AML-193 (cell line): ENCODE measurements at places on chromosomes 7 and 10.

DNA sequence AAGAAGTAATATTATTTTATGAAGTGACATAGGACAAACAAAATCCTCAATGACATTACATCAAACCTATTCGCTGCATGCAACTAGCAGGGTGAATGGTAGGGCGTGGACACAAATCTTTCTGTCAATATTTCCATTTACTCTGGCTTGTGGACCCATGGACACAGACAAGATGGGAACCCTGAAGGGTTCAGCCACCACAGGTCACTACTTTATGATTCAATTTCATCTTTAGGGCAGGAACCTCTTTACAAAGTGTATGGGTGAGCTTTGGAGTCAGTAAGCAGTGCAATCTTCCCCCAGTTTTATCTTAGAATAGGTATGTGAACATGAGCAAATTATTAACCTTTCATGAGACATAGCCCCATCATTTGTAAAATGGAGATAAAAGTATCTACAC lies 982.4 kb upstream of the LRRTM3 start:
- no peak for DNase-seq

DNA sequence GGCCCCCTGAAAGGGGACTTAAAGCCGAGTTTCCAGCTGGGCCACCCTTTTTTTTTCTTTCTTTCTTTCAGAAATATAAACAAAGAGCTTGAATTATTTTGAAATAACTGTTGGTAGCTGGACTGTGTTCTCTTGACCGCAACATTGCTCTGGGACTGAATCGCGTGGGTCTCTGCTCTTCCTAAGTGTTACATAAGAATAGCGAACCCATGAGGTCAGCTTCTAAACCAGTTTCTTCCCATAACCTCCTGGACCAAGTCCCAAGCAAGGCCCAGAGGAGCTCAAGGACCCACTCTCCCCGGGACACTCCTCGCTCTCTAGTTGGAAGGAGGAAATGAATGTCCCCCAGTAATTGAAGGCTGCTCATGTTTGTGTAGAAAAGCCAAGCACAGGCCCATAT lies 91.1 kb downstream of the CXCL12 start:
- DNase-seq: no peak

DNA sequence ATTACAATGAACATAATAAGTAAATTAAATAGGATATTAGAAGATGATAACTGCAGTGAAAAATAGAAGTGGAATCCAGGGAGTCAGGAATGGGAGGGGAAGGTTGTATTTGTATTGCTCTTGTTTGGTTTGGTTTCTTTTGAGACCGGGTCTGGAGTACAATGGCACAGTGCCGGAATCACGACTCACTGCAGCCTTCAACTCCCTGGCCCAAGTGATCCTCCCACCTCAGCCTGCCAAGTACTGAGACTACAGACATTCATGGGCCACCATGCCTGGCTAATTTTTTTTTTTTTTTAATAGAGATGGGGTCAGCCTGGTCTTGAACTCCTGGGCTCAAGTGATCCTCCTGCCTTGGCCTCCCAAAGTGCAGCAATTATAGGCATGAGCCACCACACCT lies 59.9 kb upstream of the LRRC4 start:
- no peak for DNase-seq

- DNase-seq: no peak
Measured at GRCh38 chr7:87511510-87511909, 36.0 kb upstream of the ABCB4 start.

GRCh38 chr7:79272938-79273337 lies 180.5 kb downstream of the MAGI2 start:
- DNase-seq: no peak

DNA sequence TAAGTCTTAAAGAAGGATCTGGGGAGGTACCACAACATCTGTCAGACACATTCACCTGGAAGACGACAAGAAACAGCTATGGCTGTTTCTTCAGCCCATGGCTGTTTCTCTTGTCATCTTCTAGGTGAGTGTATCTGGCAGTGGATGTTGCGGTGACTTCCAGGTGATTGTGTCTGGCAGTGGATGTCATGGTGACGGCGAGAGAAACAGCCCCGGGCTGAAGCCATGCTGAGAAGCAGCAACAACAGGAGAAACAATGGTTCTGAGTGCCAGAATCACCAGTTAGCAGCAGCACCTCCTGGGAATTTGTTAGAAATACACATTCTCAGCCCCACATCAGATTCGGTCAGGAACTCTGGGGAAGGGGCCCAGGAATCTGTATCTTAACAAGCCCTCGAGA lies 68.6 kb upstream of the SYPL1 start:
- DNase-seq: no peak

DNA sequence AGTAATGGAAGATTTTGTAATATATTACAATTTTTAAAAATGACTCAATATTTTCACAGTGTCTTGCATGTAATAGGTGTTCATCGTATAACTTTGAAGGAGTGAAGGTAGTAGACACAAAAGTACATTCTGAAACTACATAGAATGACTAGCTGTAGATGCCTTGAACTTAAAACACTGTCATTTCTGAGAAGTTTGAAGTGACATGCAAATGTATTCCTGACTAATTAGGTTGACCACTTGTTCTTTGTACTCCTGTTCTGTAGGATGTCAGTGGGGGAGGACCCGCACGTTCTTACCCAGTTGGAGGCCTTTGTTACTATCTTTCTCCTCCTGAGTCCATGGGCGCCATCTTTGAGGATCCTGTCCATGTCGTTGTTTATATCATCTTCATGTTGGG lies 31.2 kb downstream of the SEC61A2 start:
- DNase-seq: no peak

GRCh38 chr10:77400033-77400432 lies 237.6 kb downstream of the KCNMA1 start:
- DNase-seq: no peak

GRCh38 chr10:132878091-132878729 lies 64.2 kb downstream of the CFAP46 start:
- DNase-seq: no peak

DNA sequence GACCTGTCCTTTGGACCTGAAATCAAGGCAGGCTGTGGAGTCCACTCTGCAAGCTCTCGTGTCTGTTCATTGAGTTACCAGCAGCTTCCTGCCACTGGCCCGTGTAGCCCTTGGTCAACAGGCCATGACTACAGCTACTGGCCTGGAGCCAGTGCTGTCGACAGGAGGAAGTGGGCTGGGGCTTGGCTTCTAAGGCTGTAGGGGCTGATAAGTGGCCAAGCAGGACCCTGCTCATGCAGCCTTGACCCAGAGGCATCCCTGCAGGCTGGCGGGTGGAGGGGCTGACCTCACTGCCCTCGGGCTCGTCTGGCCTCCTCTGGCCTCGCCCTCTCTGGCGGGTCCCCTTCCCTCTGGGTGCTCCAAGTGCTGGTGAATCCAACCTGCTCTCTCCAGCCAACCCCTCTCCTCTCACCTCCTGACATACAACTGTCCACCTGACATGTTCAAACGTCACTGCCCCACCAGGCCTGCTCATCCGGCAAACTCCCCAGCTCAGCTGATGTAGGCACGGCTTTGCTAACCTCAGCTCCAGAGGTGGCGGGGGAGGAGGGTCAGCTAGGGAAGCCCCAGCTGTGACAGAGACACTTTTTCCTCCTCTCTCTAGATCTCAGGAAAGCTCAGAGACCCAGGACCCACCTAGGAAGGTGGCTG lies 188.6 kb upstream of the LYZL2 start:
- peak; percentile 48 for DNase-seq

- peak; percentile 33 for DNase-seq
Measured at GRCh38 chr10:95697429-95697828, 3.7 kb upstream of the TCTN3 start.

DNA sequence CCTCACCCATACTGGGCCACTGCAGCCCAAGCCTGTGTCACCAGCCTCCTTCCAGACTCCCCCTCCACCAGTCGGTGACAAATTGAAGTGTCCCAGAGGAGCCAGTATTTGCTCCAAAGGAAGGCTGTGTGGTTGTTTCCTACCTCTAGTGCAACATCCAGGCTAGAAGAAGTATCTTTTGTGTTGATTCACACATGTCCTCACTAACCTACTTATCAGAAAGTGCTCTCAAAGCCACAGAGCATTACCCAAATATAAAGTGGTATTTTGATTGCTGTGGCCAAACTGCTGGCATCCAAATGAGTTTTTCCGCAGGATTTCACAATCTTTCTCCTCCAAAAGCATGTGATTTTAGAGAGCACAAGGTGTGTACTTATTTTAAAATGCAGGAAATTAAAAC lies 134.8 kb downstream of the CUL2 start:
- no peak for DNase-seq

DNA sequence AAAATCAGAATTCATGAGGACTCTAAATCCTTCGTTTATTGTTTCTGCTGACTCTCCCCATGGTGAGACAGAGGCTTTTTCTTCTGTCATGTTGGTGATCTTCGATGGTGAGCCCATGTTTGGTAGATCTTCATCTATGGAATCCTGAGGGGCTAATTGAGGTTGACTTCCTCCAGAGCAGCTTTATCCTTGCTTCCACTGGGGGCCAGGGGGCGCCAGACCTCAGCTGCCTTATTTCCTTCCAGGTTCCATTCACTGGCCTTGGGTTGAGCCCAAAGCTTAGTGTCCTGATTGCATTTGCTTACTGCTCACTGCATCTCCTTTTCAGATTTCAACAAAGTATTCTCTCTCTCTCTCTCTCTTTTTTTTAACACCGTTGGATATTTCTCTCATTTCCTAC lies 80.7 kb downstream of the GCC1 start:
- DNase-seq: peak; percentile 4

DNA sequence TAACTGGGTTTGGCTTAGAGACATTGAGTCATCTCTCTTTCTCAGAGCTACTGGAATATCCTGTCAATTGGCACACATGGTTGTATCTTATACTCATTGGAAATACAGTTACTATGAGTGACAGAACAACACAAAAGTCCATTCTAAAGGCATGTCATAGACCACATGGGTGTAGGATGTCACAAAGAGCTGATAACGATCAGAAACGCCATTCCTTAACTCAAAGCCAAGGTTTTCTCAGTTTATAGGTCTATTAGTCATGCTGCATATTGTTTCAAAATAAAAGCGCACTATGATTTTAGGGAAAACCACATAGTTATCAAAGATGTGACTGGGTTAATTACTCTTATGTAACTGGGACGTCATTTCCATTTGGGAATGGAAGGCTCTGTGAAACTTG lies 147.2 kb upstream of the FAM171A1 start:
- no peak for DNase-seq

- DNase-seq: no peak
Measured at GRCh38 chr7:35285799-35286198, 31.9 kb upstream of the TBX20 start.

GRCh38 chr7:105760551-105761447 lies 115.6 kb downstream of the ATXN7L1 start:
- DNase-seq: no peak

DNA sequence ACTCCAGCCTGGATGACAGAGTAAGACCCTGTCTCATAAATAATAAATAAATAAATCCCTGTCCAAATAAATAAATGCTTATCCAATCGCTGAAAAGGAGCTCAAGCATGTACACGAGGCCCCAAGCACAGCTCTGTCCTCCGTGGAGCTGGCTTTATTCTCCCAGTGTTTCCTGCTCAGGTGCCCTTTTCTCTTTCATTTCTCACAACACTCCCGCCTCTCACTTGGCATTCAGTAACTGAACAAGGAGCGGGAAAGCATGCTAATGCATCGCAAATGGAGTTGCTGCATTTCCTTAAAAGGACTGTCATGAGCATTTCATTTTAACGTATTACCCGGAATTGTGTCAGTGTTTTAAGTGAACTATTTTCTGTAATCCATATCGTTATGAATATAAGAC lies 210.9 kb upstream of the C7orf33 start:
- no peak for DNase-seq

DNA sequence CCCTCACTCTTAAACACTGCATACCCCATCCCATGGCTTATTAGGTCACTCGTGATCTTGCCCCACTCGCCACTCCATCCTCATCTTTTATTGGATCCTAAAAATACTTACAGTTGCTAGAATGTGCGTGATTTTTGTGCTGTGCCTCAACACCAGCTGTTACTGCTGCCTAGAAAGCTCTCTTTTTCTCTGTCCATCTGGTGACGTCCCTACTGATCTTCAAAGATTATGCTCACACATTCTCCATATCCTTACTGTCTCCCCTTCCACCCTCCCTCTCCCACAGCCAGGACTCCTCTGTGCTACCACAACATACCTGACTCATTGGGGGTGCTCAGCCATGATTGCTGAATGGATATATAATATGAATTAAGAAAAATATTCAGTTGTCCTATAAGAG lies 42.0 kb downstream of the CDK6 start:
- no peak for DNase-seq

GRCh38 chr7:49766966-49767365 lies 6.5 kb upstream of the VWC2 start:
- DNase-seq: no peak

GRCh38 chr7:3087243-3087755 lies 43.6 kb upstream of the CARD11 start:
- DNase-seq: no peak

GRCh38 chr7:92944633-92945032 lies 108.3 kb upstream of the CDK6 start:
- no peak for DNase-seq

- no peak for DNase-seq
Measured at GRCh38 chr7:2452074-2452507, 24.1 kb downstream of the GRIFIN start.

DNA sequence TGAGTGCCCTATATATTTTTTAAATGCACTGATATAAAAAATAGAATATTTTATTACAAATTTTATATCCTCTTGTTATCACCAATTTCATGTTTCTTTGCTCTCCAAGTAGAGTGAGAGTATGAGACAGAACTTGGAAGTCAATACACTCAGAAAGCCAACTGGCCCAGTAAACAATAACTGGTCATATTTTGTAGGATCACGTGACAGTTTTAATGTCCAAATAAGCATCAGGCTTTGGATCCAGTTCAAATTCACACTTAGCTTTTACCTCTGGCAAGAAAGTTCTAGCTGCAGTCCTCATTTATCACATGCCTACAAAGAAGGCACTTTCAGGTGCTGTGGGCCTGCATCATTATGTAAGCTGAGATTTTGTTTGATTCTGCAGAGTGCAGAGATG lies 21.6 kb upstream of the TPK1 start:
- DNase-seq: no peak

GRCh38 chr10:77969114-77969513 lies 42.6 kb upstream of the DLG5 start:
- DNase-seq: no peak

GRCh38 chr10:33423154-33423529 lies 88.7 kb upstream of the NRP1 start:
- DNase-seq: no peak

DNA sequence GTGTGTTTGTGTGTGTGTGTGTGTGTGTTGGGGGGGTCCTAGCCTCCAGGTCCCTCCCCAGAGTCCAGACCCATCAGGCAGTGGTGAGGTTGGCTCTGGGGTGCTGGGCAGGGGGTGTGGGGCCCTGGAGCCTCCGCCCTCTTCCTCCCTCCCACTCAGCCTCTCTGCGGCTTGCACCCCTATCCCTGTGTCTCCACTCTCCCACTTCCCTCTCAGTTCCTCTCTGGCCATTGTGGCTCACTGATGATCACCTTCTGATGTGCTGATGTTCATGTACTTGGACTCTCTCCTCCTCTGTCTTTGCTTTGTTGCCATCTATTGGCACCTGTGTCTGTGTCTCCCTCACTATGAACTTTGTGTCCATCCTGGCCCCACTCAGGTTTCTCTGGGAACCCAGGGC lies 298.7 kb downstream of the ZEB1 start:
- no peak for DNase-seq
